ENCODE measurements at places on chromosomes 7 and 10.
A peak's percentile ranks its signal among the peaks of the same experiment; 100 is the strongest.

DNA sequence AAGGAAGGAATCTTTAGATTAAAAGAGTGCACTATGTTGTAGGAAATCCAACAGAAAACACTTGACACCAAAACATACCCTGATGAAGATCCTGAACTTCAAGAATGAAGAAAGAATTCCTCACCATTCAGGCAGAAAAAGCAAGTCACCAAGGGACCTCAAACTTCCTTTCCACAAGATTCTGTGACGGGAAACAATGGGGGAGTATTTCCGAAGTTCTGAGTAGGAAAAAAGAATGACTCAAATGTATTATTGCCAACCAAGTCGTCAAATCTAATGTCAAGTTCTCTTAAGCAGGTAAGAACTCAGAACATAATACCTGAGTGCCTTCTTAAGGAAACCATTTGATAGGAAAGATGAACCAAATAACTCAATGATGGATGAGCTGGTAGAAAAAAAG is 44.7 kb upstream of the MTURN start:
- no peak for DNase-seq

- no peak for DNase-seq
Measured at GRCh38 chr10:28981007-28981406, 303.7 kb downstream of the BAMBI start.

DNA sequence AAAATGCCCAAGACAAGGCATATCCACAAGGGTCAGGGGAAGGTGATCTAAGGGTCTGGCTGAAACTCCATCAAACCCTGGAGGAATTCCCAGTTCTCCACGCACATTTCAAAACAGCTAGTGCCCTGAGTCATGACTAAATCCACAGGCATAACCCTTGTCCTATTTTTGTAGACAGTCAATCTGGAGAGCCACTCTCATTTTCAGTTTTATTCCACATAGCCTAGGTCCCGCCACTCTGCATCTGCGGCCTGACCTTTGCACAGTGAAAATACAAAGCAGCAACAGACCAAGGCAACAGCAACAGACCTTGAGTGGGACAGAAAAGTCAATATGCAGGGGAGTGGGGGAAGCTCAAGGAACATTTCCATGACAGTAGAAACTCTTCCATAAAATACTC is 201.4 kb upstream of the NPVF start:
- no peak for DNase-seq

DNA sequence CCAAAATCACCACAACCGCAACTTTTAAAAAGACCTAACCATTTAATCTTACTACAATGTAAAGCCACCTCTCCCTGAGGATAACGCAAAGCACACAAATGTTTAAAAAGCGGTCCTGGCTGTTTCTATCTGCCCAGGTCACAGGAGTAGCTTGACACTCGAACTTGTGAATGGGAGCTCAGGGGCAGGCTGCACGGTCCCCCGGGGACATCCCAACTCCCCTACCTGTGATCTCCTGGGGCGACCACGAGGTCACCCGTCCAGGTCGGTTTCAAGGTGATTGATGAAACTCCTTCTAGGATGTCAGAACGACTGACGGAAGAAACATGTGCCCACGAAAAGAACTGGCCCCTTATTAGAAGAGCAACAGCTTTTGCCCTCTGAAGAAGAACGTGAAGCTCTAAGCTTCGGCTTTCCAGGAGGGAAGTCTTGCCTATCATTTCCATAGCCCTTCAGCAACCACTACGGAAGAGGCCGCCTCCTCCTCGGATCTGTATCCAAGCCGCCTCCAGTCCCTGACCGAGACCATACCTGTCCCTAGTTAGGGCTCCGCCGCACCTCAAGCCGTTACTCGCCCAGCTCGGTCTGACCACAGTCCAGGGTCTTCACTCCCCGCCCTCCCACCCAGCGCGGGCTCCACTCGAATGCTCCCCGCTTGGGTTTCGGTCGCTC is 459 bp downstream of the CYCS start:
- DNase-seq = no peak

DNA sequence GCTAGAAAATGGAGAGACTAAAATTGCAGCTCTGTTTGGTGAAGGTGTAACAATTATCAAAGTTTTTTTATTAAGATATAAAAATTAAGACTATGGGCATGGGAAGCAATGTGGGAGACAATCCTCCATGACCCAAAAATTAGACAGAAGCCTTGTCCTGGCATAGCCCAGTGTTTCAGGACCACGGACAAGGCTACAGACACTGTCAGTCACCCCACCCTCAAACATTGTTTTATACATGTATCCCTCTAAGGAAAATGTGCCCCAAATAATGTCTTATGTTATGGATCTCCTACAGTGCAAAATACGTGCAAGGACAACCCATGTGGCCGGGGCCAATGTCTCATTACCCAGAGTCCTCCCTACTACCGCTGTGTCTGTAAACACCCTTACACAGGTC is 24.0 kb downstream of the HABP2 start:
- DNase-seq = no peak

- DNase-seq = no peak
Measured at GRCh38 chr7:55536619-55537457, 35.5 kb downstream of the VOPP1 start.

GRCh38 chr10:123132576-123133477 is 2.9 kb upstream of the HMX3 start:
- DNase-seq = peak; percentile 21

- DNase-seq = no peak
Measured at GRCh38 chr10:126519992-126520391, 131.7 kb upstream of the ADAM12 start.

- no peak for DNase-seq
Measured at GRCh38 chr7:1237704-1238255, 5.1 kb downstream of the UNCX start.

DNA sequence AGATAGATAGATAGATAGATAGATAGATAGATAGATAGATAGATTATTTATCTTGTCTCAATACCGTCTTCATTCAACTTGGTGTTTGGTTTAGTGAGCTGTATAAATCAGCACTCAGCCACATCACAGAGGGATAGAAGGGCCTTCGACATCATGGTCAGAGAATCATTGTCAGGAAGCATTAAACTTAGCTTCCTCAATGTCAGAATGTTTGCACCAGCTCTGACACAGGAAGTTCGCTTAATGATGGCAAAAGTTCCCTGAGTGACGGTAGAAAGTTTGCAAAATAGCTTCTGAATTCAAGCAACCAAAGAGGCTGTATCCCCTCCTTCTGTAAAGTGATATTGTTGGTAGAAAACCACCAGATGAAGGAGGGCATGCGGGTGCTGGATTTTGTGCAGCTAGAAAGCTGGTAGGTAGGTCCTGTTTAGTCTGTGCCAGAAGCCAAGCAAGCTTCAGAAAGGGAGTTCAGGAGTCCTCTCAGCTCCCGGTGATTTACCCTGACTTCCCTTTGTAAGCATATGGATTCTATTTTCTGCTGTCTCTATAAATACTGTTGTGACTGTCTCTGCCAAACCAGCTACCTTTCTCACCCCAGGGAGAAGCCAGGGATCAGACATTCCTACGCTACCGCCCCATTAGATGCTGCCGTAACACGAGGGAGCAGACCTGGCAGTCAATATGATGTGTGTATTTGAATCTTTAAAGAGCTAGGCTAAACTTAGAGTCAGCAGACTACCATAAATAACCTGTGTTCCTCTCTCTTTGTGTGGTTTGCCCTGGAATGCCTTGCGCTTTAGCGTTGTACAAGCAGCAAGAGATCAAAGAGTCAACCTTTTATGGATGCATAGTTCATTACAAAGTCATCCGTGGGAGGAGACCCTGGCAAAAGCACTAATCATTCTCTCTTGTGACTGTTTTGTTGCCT is 200.5 kb upstream of the KIAA1217 start:
- DNase-seq = no peak

DNA sequence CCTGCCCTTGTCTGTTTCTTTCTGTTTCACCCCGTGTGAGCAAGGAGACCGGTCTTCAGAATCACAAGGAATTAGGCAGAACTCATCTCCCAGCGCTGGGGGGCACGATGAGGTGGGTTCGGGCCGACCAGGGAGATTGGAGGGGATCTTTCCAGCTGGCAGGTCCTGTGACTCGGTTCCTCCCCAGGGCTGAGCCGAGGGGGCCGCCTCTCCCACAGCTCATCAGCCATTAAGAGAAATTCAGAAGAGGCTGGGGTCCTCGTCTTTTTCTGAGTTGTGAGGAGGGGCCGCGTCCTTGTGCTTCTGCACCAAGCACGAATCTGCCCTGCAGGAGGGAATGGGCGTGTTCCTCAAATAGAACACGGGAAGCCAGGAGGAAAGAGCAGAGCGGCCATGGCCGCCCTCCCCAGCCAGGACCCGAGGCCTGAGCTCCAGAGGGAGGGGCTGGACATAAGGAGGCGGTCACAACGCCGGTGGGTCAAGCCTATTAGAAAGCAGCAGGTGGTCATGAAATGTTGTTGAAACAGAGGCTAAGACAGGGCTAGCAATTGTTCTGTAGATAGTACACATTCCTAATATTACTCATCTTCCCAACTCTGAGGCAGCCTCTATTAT is 125.3 kb downstream of the ADARB2 start:
- no peak for DNase-seq
